ENCODE measurements at places on chromosomes 13 and 19.

DNA sequence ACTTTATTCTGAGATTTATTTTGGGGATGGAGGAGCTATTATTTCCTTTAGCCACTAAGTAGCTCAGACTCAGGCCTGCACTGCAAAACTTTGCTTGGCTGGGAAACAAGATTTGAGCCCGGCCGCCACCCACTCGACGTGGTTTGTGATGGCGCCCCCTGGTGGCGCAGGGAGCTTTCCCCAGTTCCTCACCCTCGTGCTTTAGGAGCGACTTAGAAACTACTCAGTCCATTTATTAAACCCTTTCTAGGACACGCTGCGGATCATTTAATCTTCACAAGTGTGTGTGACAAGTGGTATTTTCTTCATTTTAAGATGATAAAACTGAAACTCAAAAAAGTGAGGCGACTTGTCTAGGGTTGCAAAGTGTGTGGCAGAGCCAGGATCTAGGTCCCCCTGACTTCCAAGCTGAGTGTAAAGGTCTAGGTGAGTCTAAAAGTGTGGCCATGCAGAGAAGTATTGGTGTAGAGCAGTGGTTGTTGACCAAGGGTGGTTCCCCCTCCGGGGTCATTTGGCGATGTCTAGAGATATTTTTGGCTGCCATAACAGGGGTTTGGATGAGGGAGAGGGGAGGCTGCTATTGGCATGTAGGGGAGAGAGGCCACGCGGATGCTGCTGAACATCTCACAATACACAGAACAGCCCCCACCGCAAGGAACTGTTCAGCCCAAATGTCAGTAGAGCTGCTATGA, 2.2 kb downstream of the CXCL17 start:
- peak; percentile 83 for DNase-seq

DNA sequence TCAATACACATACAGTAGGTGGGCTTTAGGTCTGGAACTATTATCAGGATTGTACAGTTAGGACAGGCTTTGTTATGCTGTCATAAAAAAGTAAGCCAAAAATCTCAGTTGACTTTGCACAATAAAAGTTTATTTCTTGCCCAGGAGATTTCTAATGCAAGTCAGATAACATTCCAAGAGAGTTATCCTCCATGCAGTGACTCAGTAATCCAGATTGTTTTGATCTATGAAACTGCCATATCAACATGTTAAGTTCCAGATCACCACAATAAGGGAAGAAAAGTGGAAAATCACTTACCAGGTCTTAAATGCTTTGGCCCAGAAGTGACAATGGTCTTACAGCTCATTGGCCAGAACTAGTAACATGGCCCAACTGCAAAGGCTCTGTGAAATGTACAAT, 636.2 kb upstream of the KLF12 start:
- no peak for DNase-seq

- no peak for DNase-seq
Measured at GRCh38 chr13:66634384-66634783, 595.8 kb downstream of the PCDH9 start.

- DNase-seq: no peak
Measured at GRCh38 chr13:60260440-60260839, 96.7 kb upstream of the DIAPH3 start.

DNA sequence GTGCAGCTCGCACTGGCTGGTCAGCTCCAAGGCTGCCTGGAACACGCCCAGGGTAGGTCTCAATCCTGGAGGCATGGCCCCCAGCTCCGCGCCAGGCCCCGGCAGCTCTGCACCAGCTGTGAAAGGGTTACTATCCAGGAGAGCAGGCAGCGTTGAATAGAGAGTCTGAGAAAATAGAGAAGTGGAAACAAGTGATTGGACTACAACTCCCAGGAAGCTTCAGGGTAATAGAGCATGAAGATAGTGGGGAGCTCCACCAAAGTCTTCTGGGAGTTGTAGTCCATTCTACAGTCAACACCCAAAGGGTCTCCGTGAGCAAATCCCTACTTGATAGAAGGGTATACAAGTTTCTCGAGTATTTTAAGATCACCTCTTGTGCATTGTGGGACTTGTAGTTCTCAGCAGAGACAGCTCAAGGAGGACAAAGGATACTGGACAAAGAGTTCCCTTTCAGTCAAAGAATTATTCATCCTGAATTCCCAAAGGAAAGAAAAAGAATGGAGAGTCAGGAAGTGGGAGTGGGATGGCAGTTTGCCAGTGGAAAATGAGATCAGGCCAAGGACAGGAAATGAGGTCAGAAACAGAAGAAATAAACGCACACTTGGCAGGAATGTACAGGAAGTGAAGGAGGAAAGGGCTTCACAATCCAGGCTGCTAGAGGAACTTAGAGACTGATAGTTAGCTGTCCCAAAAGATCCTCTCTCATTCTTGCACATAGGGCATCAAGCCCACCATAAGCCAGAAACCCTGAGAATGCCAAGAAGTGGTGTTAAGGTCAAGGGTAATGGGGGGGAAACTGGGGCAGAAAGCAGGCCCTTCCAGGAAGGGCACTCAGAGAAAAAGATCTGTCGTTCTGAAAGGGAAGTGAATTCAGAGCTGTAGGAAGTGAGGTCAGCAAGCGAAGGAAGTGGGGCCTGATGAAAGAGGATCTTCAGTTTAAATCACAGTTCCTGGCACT, 5.5 kb upstream of the MAMSTR start:
- DNase-seq: peak; percentile 52

- no peak for DNase-seq
Measured at GRCh38 chr19:4583961-4584669, 24.6 kb upstream of the SEMA6B start.

DNA sequence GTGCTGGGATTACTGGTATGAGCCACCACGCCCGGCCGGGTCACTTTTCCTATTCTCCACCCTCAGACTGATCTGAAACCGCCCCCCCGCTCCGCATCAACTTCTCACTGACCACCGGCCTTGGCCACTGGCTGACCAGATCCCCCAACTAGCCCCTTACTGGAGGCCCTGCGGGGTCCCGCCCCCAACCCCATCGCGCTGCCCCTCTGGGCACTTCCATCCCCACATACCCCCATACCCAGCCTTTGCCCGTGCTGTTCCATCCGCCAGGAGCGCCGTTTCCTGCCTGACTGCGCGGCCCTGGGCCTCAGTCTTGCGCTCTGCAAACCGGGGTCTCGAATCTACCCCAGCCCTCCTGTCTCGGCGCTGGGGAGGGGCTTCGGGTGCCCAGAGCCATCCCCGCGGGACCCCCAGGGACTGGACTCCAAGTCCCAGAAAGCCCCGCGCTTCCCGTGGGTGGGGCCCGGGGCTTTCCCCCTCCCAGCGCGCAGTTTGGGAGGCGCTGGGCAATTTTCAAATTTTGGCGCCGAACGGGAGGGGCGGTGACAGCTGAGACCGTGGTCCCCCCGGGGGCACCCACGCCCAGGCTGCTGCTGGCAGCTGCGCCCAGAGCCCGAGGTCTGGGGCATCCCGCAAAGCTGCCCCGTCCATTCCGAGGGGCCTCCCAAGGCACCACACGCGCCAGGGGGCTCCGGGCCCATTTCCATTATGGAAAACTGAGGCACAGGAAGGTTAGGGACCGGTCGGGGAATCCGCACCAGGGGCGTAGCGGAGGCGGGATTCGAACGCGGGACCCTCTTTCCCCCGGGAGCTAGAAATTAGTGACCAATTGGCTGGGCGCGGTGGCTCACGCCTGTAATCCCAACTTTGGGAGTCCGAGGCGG, 5.2 kb upstream of the LMNB2 start:
- DNase-seq: peak; percentile 83

DNA sequence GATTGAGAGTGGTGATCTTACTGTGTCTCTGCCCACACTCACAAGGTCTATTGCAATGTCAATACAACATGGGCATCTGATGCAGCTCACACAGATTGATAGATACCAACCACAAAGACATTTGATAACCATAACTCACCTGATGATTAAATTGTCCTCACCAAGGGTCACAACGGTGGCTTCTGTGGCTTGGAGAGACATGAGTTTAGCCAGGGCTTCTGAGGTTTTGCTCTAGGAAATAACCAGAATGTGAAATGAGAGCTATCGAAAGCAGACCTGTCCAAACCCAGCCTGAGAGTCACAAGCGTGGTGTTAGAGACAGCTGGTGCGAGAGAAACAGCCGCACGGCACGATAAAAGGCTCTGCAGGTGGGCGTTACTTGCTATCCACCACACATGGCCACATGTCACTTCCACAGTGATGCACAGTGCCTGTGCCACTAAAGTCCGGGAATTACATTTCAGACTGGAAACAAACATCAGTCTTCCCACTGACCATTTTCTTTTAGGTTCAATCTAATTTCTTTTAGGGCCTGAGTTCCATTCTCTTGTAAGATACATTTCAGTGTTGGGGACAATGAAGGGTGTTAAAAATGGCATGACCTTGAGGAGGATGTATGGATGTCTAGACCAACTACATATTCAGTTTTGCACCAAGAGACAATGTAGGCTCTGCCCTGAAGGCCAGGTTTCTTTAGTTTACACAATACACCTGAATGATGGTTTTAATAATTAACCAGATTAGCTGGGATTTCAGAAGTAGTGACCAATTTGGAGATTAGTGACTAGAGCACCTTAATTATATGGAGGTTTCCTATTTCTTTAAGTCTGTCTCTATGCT, 53.7 kb downstream of the ATP7B start:
- DNase-seq: no peak

DNA sequence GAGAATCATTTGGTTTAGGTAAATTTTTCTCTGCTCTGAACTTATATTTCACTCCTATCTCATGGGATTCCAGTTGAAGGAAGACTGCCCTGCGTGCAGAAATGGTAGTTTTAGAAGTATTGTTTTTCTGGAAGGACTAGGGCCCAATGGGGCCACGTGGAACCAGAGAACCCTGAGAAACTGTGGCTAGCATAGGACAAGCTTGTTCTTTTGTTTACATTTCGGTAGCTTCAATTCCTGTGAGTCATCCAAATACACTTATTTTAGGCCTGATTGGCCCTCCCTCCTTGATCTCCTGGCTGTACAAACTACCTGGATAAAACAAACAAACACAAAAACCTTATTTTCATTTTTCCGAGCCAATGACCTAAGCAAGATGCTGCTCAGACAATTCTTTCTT, 124.0 kb downstream of the ITGBL1 start:
- DNase-seq: no peak

DNA sequence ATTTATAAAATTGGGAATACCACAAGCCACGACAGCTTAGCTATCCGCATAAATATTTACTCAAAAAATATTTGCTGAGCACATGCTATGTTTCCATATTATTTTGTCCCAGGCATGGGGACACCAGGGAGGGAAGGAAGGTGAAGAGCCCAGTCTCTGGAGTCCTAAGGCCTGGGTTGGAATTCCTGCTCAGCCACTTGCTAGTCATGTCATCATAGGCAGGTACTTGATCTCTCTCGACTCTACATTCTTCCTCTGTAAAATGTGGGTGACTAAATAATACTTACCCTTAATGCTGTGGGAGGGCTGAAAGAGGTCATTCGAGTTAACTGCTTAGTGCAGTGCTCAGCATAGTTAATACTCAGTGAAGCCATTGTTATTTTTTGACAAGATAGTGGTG, 4.3 kb upstream of the RNASEH2B start:
- DNase-seq: no peak

- DNase-seq: peak; percentile 48
Measured at GRCh38 chr13:52846567-52847321, 1.7 kb downstream of the PCDH8 start.

GRCh38 chr13:53642306-53642705, 613.7 kb downstream of the OLFM4 start:
- no peak for DNase-seq

- DNase-seq: no peak
Measured at GRCh38 chr19:31716826-31717225, 367.6 kb upstream of the TSHZ3 start.

GRCh38 chr13:35107535-35107934, 165.5 kb downstream of the NBEA start:
- no peak for DNase-seq

- no peak for DNase-seq
Measured at GRCh38 chr19:50047671-50048070, 21.9 kb downstream of the ZNF473 start.

DNA sequence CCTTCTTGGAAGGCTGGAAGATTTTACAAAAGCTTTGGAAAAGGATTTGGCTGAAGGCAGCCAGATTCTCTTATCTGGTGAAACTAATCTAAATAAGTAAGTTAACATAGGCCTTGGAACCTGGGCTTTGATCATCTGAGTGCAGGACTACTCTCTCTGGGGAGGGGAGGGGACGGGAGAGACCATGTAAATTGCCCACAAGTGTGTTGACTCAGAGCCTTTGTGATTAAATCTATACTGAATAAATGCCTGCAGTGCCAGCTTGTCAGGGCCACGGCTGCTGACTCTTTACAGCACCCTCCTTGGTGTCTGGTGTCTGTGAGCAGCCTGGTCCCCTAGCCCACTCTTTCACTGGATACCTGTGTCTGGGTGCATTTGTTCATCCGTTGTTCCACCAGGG, 251.4 kb downstream of the ITGBL1 start:
- no peak for DNase-seq

GRCh38 chr13:61142506-61142905, 273.1 kb downstream of the PCDH20 start:
- DNase-seq: no peak

- no peak for DNase-seq
Measured at GRCh38 chr19:43644181-43644580, 4.5 kb upstream of the CADM4 start.

DNA sequence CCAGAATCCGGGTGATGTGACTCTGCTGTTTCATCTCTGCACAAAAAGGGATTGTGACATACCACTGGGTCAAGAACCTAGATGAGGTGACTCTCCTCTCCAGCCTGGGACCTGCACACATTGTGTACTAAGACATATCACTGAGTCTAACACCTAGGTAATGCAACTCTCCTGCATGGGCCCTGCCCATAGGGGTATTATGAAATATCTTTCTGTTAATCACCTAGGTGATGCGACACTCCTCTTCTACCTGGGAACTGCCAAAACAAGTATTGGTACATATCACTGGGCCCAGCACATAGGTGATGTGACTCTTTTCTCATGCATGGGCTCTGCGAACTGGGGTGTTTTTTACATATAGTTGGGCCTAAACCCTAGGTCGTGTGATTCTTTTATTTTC, 35.5 kb upstream of the ZNF254 start:
- DNase-seq: no peak

- no peak for DNase-seq
Measured at GRCh38 chr13:41241626-41242025, 21.8 kb downstream of the MTRF1 start.

- no peak for DNase-seq
Measured at GRCh38 chr19:29086182-29086581, 126.8 kb downstream of the UQCRFS1 start.

GRCh38 chr13:109207622-109208021, 578.2 kb downstream of the MYO16 start:
- DNase-seq: no peak

Data from activated CD4-positive, alpha-beta T cell treated with anti-CD3 and anti-CD28 coated beads, Interleukin-2, amount 10 ng/mL, durations not matched to agents 7 days and 5 days (primary cell).